PC-3 (cell line): ENCODE measurements at places on chromosomes 3 and 15.
A peak's percentile ranks its signal among the peaks of the same experiment; 100 is the strongest.

GRCh38 chr3:55937301-55937700 is 450.2 kb upstream of the WNT5A start:
- H3K4me1 ChIP-seq: no peaks in the 10 kb centered on the region
- H3K4me3 ChIP-seq: no peak overlapping the region
- no peak overlapping the region for H3K27ac ChIP-seq
- H3K36me3 ChIP-seq: no peaks in the 10 kb centered on the region
- no peak for DNase-seq

DNA sequence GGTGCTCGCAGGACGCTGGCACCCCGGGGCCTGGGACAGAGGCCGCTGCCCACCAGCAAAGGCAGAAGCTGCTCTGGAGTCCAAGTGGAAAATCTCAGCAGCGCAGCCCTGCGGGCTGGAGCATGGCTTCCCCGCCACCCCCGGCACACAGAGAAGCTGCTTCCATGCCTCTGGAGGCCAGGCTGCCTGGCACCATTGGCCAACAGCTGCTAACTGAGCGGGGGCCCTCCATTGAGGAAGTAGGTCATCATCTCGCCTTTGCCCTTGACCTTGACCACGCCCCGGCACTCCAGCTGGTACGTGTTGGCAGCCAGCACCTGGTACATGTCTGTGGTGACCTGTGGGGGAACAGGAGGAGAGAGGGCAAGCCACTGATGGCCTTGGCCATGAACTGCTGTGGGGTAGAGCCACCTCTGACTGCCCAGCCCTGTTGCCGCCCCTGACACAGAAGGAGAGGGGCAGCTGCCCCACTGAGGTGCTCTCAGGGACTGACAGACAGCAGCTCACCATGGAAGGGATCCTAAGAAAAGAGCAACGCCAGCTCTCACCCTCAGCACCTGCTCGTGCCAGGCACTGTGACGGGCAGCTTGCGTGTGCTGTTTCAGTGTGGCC is 82.8 kb downstream of the SEC22A start:
- H3K27ac ChIP-seq: no peak overlapping the region
- H3K36me3 ChIP-seq: no peaks in the 10 kb centered on the region
- 0 out of 2 replicates have a peak, but pooled peaks cover 6% of the 10 kb centered on the region for H3K27me3 ChIP-seq
- no peak for DNase-seq

- H3K36me3 ChIP-seq: no peaks in the 10 kb centered on the region
- H3K4me1 ChIP-seq: no peaks in the 10 kb centered on the region
Measured at GRCh38 chr15:92232317-92232716, 161.4 kb upstream of the ST8SIA2 start.

DNA sequence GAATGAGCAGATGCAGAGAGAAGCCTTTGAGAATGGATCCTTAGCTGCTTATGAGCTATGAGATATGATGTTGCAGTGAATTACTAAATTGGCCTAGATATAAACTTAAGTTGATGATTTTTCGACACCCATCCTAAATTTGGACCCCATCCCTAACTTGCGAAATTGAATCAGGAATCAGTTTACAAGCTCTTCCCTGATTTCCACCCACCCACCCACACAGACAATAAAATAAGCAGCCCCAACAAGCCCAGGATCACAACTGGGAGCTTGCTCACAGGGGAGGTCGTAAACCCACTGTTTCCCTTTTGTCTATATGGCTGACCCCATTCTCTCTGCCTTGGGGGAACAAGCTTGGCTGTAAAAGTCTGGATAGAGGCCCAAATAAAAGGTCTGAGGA is 57.3 kb downstream of the GREM1 start:
- H3K4me1 ChIP-seq: peaks cover 33% of the 10 kb centered on the region
- H3K4me3 ChIP-seq: no peak overlapping the region
- no peaks in the 10 kb centered on the region for H3K27me3 ChIP-seq
- peak overlapping the region; percentile 96 for H3K27ac ChIP-seq
- peaks cover 8% of the 10 kb centered on the region; the same call in 1 of the 2 replicates for H3K36me3 ChIP-seq
- no peak for DNase-seq

DNA sequence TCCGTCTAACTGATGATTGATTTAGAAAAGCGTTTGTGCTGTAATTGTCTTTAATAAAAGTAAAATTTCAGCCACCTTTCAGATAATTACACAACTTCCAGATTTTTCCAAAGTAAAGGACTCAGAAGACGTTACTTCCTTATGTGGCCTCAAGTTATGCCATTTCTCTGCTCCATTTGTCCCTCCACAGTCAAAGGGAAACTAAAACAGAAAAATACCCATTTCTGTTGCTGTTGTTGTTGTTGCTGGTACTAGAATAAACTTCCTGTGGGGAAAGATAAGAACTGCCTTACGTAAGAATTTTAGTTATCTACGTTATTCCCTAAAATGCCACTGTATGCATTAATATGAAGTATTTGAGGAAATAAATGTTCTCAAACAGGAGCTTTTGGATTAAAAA is 153.9 kb downstream of the P3H2 start:
- H3K27ac ChIP-seq: no peak overlapping the region
- H3K4me1 ChIP-seq: no peaks in the 10 kb centered on the region
- no peak for DNase-seq
